ENCODE measurements at places on chromosomes 1 and 21.
A peak's percentile ranks its signal among the peaks of the same experiment; 100 is the strongest.

DNA sequence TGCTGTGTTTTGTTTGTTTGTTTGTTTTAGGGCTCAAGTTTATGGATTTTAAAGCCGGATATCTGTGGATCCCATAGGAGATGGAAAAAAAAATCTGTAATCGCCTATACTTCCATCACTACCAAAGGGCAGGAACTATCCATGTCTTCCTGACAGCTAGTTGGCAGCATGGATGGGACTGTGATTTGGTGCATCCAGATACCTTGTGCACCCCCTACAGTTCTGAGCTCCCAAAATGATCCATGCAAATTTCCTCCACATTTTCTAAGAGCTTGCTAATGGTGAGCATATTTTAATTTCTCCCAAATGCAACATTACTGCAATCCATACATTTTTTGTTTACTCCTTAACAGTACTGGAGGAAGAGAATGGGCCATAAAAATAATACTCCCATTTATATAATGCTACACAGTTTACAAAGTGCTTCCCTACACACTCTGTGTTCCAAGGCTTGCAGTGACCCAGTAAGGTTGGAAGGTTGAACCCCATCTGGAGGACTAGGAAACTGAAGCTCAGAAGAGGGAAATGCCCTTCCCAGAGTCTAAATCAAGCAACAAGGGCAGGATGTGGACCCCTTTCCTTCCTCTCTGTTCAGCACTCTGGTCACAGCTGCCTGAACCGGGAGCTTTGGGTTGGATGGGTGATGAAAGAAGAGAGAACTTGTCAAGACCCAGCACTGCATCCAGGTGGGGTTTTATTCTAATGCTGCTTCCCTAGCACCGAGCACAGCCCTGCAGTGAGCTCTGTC lies 48.0 kb downstream of the CAPN8 start:
- no peak for DNase-seq

DNA sequence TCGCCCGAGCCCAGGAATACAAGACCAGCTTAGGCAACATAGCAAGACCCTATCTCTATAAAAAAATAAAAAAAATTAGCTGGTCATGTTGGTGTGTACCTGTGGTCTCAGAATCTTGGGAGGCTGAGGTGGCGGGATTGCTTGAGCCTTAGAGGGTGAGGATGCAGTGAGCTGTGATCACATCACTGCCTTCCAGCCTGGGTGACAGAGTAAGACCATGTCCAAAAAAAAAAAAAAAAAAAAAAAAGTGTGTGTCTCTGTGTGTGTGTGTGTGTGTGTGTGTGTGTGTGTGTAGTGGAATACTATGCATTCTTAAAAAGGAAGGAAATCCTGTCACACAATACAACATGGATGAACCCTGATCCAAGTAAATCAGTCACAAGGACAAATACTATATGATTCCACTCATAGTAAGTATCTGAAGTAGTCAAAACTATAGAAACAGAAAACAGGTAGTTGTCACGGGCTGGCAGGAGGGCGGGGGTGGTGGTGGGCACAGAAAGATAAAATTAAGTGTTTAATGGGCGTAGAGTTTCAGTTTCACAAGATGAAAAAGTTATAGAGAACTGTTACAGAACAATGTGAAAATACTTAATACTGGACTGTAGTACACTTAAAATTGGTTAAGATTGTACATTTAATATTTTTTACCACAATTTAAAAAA lies 47.8 kb downstream of the SELENOF start:
- no peak for DNase-seq

DNA sequence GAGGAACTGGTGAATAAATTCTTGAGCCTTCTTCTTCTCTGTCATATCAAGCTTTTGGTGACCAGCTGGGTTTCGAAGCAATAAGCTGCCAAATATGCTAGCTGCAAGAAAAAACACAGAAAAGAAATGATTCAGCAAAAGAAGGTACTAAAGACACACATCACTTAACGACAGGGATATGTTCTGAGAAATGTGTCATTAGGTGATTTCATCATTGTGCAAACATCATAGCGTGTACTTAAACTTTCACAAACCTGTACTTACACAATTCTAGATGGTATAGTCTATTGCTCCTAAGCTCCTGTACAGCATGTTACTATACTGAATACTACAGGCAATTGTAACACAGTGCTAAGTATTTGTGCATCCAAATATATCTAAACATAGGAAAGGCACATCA lies 2.9 kb upstream of the MTF1 start:
- DNase-seq = no peak

DNA sequence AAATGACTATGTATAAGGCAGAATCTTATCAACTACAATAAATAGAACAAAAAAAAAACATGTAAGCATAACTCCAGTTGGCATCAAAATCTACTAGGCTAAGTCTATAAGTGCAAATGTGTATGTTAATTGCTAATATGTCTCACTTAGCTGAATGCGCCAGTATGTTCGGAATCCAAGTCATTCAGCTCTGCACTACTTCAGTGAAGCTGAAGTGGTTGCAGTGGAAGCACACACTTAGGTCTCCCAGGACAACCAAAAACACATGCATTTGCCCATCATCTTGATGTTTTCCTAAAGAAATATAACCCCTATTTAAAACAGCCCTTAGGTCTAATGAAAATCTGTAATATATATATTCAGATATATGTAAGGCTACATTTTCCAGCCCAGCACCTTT lies 41.0 kb upstream of the RGS2 start:
- DNase-seq = no peak

DNA sequence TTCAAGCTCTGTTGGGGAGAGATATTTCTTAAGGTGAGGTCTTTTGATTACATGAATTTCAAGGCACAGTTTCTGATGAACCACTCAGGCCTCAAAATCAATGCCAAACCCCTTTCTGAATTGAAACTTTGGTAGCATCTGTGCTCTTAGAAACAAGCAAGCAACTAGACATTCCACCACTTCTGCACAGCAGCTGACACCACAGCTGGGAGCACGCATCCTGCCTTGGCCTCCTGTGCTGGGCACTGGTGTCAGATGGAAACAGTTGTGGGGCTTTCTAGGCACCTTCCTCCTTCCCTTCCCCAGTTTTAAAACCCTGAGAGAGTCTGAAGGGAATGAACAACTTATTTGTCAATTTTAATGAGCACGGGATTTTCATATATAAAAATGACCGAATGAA lies 360.2 kb downstream of the ADGRL2 start:
- DNase-seq = no peak

GRCh38 chr1:178713259-178713658 lies 11.8 kb upstream of the RALGPS2 start:
- no peak for DNase-seq

- no peak for DNase-seq
These were observed 18.7 kb upstream of the PODN start for GRCh38 chr1:53043271-53043670.

DNA sequence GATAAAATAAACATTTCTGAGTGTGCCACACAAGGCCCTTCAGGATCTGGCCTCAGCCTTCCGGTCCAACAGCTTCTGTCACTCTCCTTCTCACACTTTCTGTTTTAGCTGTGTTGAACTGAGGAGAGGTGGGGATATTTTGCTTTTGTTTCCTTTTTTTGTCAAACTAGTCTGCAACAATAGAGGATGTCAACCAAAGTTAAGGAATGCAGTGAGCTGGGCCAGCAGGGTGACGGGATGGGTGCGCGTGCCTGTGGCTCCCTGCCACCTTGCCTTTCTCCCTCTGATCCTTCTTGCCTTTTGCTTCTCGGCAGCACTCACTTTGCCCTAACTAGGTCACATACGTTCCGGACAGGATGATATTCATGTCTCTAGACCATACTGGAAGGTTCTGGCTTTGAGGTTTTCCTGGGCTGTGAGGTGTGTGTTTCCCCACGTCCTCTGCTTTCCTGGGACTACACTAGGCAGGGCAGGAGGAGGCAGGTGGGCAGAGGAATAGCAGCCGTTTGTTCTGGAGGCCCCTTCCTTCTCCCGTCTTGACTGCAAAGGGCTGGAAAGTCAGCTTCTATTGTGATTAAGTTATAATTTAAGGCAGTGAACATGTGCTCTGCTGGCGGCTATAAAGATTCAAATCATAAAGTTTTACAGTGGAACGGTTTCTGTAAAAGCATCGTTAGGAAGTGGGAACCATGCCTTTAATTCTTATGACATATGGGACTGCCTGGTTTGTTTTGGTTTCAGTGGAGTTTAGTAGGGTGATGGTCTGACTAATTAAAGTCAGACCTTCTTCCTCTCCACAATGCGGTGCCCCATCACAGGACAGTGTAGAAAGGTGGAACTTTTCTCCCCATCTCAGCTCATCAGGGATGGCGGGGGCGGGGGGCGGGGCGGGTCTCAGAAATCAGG lies 67.8 kb downstream of the RNF220 start:
- no peak for DNase-seq

DNA sequence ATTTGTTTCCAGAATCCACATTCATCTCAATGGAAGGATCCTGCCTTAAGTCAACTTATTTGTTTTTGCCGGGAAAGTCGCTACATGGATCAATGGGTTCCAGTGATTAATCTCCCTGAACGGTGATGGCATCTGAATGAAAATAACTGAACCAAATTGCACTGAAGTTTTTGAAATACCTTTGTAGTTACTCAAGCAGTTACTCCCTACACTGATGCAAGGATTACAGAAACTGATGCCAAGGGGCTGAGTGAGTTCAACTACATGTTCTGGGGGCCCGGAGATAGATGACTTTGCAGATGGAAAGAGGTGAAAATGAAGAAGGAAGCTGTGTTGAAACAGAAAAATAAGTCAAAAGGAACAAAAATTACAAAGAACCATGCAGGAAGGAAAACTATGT lies 2.6 kb downstream of the GADD45A start:
- no peak for DNase-seq

DNA sequence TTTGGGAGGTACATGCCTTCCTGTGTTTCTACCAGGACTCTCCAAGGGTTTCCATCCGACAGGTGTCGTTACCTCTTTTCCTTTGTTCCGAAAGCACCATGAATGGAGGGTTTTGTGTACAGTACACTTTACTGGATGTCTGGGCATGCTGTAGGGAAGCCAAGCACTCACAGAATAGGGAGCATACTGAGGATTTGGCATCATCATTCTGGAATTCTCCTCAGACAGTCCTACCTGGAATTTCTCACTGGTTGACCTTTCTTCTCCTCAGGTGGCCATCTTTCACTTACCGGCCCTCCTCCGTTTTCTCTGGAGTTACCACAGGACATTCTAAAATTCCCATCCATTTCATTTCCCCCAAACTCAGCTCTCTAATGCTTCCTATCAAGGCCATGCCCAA lies 5.9 kb upstream of the MPL start:
- no peak for DNase-seq

GRCh38 chr1:204263254-204263910 lies 49.6 kb upstream of the GOLT1A start:
- DNase-seq = no peak

GRCh38 chr1:226061841-226062557 lies 517 bp upstream of the H3-3A start:
- peak; percentile 86 for DNase-seq

DNA sequence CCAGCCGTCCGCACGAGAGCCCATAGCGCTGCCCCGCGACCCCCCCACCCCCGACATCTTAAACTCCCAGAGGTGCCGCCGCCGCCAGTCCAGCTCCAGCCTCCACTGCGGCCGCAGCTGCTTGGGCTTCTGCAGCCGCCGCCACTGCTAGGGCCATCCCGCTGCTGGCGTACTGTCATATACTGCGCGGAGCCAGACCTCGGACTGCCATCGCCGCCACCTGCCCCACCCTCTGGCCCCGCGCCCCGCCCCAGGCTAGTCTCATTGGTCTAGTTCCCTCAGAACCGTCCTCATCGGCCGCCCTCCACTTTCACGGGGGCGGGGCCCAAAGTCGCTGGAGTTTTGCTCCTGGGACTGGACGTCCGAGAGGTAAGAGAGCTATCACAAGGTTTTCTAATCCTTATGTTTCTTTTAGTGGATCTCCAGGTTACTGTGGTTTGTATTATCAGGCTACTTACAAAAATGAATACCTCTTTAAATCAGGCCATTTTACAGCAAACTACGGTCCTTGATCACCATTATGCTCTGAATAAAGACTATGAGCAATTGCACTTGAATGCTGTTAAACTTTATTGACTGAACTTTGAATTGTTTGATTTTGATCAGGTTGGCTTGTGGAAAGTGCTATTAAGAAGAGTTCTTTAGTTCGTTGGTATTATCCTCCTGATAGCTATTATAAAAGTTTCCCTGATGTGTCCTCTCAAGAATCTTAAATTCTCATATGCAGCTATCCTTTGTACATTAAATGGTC lies 2.8 kb upstream of the CD1D start:
- DNase-seq = no peak

- no peak for DNase-seq
These were observed 149.8 kb upstream of the PALMD start for GRCh38 chr1:99496067-99496466.

GRCh38 chr1:9731561-9731960 lies 80.0 kb downstream of the PIK3CD start:
- no peak for DNase-seq

- no peak for DNase-seq
These were observed 163.1 kb upstream of the BEND5 start for GRCh38 chr1:48939828-48940227.

DNA sequence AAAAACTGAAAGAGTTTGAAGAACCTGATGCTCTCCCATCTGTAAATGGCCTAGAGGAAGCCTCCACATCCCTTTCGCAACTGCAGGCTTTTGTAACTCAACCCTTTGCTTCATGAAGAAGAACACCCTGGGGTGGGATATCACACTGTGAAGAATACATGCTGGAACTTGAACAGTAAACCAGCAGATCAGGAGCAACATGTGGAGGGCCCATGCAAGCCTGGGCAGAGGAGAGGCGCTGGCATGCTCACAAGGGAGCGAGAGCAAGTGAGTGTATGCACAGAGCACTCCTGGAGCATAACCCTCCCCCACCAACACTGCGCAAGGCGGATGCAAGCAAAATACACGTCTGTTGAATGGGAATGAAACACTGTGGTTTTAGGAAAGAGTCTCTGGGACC lies 24.6 kb upstream of the SPAG17 start:
- DNase-seq = no peak

GRCh38 chr1:55282058-55282457 lies 66.9 kb upstream of the USP24 start:
- DNase-seq = no peak

- DNase-seq = no peak
These were observed 42.0 kb downstream of the TBCE start for GRCh38 chr1:235409042-235409820.

DNA sequence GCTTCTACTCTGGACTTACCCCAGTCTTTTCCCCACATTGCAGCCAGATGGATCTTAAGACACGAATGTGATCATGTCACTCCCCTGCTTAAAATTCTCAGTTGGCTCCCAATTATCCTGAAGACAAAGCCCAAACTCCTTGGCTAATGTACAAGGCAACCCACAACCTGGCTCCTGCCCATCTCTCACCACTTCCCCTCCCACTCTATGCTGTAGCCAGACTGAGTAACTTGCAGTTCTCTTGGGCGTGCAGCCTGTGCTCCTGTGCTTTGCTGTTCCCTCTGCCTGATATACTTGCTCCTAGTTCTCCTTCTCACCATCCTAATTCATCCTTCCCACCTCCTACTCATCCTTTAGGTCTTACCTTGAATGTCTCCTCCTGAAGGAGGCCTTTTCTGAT lies 56.2 kb downstream of the LGR6 start:
- DNase-seq = no peak

DNA sequence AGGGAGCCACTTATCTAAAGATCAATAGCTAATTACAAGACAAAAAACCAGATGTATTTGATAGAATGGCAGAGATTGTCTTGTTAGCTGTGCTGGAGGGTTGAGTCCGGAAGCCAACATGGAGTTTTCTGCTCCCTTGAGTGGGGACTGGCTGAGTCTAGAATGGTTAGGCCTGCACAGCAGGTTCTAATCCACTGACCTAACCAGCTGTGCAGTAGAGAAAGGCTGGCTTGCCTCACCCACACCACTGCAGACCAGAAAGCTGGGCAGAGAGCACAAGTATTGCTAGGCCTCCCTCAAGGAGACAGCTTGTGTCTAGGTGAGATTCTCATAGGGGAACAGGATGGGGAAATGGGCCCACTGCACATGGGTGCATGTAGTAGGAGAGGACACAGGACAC lies 11.7 kb upstream of the GNG12 start:
- no peak for DNase-seq
